GDM1 (cell line): ENCODE measurements at places on chromosomes 1 and 21.

DNA sequence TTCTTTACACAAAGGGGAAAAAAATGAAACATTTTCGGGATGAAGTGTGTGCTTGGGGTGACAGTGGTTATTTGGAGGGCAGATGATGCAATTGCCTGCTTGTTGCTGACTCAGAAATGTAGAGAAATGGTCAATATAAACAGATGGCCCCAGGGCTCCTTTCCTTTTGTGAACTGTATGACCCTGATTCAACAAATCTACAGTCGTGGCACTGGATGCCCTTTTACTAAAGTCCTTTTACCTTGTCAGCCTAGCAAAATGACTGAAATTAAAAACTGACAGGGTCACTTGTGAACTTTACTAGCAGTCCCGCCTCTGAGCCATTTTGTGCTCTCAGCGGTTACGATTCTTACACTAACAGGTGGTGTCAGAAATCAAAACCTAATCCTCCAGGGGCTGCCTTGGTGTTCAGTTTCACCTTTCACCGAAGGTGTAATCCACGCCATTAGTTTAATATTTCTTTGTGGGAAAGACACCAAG, 49.8 kb downstream of the GREM2 start:
- DNase-seq = no peak

DNA sequence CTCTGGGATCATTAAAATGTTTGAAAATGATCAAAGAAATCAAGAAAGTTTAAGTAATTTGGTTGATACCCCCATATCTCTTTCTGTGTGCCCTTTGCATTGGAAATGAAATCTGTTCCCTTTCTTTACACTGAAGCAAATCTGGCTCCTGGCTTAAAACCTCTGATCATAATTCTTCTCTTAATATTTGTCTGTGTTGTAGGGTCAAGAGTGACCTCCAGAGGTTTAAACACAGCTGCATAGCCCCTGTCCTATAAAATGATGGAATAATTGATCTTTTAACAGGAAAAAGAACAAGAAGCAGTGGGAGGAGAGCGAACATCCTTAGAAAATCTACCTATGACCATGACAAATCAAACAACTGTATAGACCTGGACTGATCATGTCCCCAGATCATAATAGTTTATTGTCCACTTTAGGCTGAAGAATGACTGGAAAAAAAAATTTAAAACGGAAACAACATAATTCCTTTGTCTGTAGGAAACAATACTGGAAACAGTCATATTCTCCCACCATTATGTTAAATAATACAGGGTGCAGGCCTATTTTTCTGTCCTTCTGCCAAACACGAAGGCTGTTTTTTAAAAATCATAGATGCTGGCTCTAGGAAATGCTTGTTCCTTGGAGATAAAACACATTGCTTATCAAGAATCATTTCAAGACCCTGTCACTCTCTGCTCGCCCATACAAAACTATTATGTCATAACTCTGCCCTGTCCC, 184.3 kb downstream of the NEGR1 start:
- no peak for DNase-seq

DNA sequence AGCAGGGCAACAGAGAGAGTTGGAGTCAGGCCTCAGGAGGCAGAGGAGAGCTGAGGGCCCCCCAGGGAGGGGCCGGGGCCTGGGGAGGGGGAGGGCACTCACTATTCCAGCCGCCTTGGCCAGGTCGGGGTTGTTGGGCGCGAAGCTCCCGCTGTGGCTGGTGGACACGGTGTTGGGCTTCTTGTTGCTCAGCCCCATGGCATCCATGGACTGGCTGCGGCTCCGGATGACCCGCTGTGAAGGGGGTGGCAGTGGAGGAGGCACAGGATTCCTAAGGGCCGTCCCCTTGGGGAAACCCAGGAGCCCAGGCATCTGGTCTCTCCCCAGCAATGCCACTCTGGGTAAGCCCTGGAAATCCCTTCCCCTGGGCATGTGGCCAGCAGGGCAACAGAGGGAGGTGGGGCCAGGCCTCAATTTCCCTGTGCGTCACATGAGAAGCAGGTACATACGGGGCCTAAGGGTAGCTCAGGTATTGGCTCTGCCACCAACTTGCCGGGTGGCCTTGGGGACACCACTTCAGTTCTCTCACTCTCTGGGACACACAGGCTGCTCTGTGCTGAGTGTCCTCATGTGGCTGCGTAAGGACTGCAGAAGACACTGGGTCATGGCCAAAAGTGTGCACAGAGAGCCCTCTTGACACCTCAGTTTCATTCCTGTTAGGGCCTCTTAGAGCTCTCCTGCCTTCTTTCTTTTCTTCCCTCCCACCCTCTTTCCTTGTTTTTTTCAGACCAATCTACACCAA, 63.0 kb downstream of the RAP1GAP start:
- DNase-seq = no peak

GRCh38 chr1:227777156-227777555, 38.3 kb upstream of the PRSS38 start:
- no peak for DNase-seq

DNA sequence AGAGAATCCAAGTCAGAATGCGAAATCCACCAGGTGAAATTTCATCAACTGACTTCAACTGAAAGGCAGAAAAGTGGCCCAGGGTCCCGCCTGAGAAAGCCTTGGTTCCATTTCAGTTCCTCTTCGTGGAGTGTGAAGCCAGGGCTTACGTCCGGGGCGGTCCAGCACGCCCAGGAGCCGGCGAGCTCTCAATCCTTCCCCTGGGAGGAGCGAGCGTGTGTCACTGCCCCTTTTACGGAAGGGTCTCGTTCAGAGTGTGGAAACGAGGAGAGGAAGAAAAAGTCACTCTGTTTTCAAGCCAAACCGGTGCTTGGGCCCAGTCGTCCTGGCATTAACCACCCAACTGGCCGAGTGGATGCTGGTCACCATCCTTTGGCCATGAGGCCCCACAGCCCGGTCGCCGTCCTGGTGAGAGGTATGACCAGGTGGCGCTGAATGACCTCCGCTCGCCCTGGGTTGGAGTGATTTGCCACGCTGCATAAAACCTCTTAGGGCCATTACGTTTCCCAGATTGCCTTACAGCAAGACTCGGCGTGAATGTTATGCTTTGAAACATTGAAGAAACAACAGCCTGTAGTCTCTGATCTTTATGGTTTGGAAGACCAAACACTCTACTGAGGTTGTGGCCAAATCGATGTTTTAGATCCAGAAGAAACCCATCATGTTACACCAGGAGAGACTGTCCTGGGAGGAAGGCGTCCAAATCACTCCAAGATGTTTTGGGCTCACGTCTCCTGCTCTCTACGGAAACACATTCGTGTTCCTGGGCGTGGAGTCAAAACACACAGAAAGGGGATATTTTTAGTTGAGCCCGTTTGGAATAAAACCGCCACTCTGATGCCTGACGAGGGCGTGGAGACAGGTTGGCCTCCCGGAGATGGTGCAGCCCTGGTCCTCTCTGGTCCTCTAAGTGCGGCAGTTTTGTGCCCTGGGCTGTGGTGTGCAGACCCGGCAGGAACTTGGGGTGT, 93.6 kb upstream of the ACTRT2 start:
- no peak for DNase-seq

- DNase-seq = no peak
Measured at GRCh38 chr1:68600049-68600661, 103.3 kb upstream of the DEPDC1 start.

DNA sequence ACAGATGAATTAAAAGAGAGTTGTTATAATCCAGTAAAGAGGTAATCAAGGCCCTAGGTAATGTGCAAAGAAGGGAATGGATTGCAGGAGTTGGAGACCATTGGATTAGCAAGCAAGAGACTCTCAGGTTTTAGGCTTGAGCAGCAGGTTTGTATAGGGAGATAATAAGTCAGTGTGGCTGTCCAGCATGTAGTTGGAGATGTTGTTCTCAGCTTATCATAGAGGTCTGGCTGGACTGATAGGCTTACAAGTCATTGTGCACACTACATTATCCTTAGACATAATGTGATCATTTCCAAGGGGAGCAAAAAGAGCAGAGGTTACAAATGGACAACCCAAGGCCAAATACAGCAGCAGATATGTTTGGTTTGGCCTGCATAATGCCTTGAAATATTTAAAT, 45.9 kb upstream of the SAMD13 start:
- no peak for DNase-seq

- no peak for DNase-seq
Measured at GRCh38 chr1:23452011-23452411, 27.5 kb upstream of the TCEA3 start.

GRCh38 chr1:33903210-33903589, 39.3 kb downstream of the HMGB4 start:
- DNase-seq = no peak

DNA sequence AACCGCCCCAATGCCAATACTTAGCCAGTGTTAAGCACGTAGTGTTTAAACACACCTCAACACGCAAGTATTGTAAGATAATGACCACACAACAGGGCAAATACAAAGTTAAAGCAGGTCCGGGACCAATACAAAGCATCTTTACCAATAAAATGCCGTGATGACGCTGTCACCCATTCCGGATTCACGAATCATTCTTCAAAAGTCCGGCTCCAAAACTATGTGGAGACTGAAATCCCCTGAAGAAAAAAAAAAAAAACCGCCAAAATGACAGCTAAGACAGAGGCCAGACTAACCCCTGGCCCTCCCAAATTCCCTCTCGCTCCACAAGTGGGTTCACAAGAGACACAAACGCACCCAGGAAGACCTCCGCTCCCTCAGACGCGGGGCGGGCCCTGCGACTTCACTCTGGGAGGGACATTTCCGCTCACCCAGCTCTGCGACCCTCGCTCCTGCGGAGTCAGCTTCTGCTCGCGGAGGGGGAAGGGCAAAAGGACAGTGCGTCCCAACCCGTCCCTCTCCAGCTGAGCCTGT, 625 bp upstream of the DARS2 start:
- no peak for DNase-seq

DNA sequence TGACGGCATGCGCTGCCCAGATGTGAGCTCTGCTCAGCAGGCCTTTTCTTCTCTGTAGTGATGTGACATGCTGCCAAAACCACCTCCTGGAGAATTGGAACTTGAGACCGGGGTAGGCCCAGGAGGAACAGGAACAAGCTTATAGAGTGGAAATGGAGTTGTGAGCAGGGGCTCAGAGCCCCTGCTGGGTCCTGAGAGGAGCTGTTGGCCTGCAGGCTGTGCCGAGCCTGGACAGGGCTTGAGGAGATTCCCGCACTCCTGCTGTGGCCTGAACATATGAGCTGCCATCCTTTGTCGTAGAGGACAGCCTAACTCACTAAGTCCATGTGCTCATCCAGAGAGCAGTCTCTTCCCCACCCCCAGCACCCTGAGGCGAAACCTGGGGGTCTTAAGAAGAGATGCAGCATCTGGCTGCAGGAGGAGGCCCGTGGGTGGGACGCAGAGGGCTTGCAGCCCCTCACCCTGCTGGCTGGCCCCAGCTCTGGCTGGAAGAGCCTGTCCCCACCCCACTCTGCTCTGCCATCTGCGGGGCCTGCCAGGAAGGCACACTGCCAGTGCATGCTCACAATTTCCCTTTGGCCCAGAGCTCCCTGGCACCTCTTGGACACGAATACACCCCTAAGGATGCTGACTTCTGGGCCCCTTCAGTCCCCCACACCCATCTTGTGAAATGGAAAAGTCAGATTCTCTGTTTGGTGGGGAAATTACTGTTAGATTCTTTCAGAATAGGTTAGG, 42.5 kb downstream of the PTPRF start:
- no peak for DNase-seq
